Stimulated activated CD4-positive, alpha-beta T cell treated with anti-CD3 and anti-CD28 coated beads, Interleukin-12 subunit alpha, Interleukin-12 subunit beta, amount 100 ng/mL, for 4 hours (primary cell): ENCODE measurements at places on chromosomes 4 and X.

- no peak for DNase-seq
Measured at GRCh38 chrX:24372021-24372763, 11.8 kb downstream of the SUPT20HL1 start.

- DNase-seq = no peak
Measured at GRCh38 chr4:14267373-14268060, 640.0 kb upstream of the BOD1L1 start.

- DNase-seq = no peak
Measured at GRCh38 chr4:67746797-67747495, 7.2 kb downstream of the GNRHR start.

DNA sequence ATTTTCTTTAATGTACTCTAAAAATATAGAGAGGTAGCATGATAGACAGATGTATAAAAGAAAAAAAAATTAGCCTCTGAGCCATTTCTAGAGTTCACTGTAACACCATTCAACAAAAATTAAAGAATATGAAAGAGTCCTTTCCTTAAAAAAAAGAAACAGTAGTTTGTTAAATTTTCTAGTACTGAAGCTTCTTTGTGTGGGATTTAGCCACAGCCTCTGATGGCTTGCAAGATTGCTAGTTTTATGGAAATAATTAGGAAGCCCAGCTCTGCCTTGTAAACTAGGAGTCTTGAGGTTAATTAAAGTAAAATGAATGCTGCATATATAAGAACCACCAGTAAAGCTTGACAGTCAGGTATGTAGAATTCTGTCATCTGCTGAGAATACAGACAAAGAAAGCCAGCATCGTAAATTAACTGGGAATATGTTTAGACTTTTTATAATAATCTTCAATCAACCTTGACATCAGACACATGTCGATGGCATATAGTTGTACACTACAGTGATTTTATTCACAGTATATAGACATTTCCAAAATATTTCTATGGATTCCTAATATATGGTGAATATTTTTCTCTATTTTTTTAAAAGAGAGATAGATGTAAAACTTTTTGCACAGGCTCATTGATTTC lies 44.8 kb upstream of the NEIL3 start:
- DNase-seq = no peak

- DNase-seq = no peak
Measured at GRCh38 chr4:47990145-47990544, 26.3 kb downstream of the CNGA1 start.

GRCh38 chr4:145565328-145565727 lies 53.9 kb upstream of the MMAA start:
- DNase-seq = no peak

GRCh38 chr4:70994069-70994366 lies 569 bp downstream of the DCK start:
- no peak for DNase-seq

GRCh38 chr4:16909281-16909680 lies 10.8 kb upstream of the LDB2 start:
- no peak for DNase-seq

DNA sequence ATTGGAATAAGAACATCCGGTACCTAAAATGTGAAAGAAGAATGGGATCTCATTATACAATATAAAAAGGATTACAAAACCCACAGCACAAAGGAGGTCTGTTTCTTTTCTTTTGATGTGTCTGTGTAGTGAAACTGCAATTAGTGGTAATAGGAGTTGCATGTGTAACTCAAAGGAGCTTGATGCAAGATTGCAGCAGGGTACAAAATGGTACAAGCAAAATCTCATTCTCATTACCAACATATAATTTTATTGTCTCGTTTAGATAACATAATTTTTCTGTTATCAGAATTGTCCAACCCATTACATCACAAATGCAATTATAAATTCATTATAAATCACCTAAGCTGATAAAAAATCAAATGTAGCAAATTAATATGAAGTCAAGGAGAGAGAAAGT lies 47.1 kb upstream of the CCSER1 start:
- DNase-seq = no peak
